ENCODE measurements at places on chromosomes 16 and 17. TPM values are rescaled to one million over a fixed set of nuclear protein-coding genes. Genes with fewer than 3 reads are reported as not detected.

The ARSG gene
- total RNA-seq: 7.2 TPM

The SP2 gene
- 11.5 TPM for total RNA-seq

The HOXB1 gene
- not detected for total RNA-seq

DNA sequence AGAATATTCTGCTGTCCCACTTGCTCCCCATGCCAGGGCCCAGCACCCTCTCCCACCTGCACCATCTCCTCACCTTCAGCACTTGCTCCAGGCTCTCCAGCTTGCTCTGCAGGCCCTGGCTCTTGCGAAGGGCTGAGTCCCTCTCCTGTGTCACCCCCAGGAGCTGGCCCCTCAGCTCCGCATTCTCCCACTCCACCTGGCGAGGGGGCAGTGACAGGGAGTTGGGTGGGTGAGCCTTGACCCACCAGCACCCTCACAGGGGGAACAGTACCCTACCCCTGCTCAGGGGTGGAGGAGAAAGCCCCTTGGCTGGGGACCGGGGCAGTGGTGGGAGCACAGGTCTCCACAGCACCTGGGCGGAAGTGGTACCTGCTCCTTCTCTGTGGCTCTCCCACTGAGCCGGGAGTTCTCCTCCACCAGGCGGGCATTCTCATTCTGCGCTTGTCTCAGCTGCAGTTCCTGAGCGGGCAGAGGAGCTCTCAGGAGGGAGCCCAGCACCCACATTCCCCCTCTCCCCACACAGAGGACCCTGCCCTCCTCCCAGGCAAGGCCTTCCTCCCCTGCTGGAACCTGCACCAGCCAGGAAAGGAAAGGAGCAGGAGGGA, 5.9 kb downstream of the TSPOAP1 start:
- no peak for DNase-seq

DNA sequence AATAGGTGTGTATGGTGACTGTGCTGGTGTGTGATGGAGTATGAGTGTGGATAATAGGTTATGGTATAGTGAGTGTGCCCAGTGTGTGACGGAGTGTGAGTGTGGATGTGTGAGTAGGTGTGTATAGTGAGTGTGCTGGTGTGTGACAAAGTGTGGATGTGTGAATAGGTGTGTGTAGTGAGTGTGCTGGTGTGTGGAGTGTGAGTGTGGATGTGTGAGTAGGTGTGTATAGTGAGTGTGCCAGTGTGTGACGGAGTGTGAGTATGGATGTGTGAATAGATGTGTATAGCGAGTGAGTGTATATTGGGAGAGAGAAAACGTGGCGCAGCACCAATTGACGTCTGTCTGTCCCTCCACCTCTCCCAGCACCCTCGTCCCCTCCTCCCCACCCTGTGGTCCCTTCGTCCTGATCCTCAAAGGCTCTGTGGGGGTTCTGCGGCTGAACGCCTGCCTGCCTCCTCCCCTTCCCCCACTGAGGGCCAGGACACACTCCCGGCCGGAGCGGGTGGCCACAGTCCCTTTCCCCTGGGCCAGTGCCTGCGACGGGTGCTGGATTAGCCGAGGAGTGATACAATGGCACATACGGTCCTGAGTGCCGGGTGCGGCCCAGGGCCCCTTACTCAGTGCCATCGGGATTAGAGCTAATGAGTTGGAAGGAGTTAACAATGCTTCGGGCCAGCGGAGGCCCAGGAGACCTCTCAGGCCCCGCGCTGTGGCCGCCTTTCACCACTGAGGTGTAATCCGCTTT, 160.0 kb downstream of the MRM1 start:
- no peak for DNase-seq
